ENCODE measurements at places on chromosomes 12 and 14.

DNA sequence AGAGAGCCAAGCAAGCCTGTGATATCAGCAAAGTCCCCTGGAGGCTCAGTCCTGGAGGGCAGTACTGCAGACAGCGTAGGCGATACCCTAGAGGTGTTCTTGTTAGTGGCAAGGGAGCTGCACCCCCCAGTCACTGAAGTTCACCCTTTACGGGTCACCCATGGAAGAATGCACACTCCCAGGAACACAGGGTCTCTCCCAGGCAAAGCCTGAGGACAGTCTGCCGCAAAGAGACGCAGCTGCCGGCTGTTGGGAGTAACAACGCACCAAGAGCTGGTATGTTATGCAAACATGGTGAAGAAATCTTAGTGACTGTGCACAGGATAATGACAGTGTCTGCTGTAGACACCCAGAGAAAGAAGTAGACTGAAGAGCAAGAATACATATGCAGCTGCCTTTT, 43.5 kb upstream of the NOS1 start:
- DNase-seq: no peak

DNA sequence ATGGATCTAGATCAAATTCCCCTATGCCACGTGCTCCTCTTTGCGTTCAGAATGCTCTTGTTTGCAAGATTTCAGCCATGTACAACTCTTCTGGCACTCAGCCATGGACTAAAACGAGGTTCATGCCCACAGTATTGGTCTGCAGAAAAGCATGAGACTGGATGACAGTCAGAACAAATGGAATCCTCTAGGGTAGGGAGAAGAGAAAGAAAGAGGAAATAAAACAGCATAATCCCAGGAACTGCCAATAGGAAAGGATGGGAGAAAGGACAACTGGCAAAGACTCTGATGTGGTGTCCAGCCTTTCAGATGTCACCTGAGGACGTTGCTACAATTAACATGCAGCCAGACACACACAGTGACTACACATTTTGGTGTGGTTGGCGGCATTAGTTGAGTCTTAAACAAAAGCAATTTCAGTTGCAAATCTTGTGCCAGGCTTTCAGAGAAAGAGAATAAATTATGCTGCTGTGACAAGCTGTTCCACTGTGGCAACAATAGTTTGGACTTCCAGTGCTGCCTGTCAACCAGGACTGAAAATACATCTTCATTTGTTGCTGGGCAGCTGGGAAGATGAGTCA, 338.0 kb downstream of the RGS6 start:
- no peak for DNase-seq

- DNase-seq: no peak
Observed at GRCh38 chr12:79056775-79057174, 192.2 kb downstream of the SYT1 start.

DNA sequence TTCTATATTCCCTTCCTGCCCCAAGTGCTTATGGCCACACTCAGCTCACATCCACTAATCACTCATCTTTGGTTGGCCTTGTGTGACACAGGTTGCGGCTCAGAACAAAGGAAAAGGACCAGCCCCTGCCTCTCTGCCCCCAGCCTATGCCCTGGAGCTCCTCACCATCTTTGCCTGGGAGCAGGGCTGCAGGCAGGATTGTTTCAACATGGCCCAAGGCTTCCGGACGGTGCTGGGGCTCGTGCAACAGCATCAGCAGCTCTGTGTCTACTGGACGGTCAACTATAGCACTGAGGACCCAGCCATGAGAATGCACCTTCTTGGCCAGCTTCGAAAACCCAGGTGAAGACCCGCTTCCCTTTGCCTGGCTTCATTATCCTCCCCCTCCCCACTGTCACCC, 15.8 kb upstream of the OAS2 start:
- DNase-seq: no peak

DNA sequence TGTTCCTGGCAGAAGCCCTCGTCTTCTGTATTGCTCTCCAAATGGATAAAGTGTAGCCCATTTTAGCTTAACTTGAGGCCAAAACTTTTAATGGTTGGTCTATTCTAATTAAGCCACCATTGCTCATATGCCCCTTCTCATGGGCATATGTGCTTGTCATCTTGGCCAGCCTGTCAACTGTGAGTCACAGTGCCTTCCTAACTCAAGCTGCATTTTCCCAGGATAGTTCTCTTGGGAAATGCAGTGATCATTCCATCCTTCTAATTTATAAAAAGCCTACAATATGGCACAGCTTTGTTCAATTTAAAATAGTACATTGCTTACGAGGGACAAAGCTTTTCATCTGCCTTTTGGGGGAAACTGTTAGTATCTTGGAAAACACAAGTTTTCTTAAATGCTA, 6.6 kb downstream of the PTHLH start:
- DNase-seq: no peak

DNA sequence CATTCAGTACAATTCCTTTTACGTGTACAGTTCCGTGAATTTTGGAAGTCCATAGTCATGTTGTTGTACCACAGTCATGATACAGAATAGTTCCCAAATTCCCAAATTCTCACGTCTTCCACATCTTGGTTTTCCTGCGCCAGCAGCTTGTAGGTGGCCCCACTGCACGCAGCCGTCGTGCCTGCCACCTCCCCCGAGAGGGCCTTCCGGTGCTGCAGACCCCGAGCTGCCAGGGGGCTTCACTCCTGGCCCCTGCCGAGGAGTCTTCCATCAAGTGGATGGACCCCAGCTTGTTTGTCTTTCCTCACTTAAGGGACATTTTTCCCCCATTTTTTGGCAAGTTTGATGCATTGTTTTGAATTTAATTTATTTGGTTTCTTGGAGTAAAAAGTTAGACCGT, 16.8 kb downstream of the MTA1 start:
- DNase-seq: no peak

GRCh38 chr12:7282844-7283243, 21.0 kb upstream of the ACSM4 start:
- DNase-seq: no peak

- no peak for DNase-seq
Observed at GRCh38 chr12:57779736-57780135, 2.9 kb upstream of the TSFM start.

DNA sequence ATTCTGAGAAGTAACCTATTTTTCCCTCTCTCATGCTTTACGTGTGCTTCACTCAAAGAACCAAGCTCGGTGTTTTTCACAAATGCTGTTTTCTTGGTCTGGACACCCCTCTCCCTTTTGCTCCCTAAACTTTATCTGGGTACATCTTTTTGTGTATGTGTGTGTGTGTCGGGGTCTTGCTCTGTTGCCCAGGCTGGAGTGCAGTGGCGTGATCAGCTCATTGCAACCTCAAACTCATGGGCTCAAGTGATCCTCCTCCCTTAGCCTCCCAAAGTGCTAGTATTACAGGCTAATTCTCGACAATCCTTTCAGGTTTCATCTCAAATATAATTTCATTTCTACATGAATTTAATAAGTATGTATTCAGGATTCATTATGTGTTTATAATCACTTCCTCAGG, 83.2 kb downstream of the PEBP1 start:
- no peak for DNase-seq

- DNase-seq: no peak
Observed at GRCh38 chr12:47577206-47577989, 128.4 kb downstream of the RPAP3 start.

GRCh38 chr14:72253503-72253902, 321.3 kb downstream of the RGS6 start:
- DNase-seq: no peak

DNA sequence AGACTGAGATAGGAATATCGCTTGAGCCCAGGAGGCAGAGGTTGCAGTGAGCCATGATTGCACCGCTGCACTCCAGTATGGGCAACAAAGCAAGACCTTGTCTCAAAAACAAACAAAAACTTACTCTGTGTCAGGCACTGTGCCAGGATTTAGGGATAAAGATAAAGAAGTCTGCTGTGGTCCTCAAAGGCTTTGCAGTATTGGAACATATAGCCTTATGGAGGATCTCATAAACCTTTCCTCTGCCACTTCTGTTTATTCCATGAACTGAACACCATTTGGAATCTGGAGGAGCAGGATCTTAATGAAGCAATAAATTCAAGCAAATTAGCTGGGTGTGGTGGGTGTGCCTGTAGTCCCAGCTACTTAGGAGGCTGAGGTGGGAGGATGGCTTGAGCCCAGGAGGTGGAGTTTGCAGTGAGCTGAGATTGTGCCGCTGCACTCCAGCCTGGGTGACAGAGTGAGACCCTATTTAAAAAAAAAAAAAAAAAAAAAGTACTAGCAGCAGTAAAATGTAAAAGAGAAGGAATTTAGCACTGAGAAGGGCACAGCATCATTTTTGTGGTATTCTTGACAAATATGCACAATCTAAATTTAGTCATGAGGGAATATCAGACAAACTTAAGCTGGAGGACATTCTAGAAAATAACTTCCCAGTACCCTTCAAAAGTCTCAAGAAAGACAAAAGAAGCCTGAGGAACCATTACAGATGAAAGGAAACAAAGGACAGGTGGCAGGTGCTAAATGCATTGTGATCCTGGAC, 27.1 kb downstream of the BMAL2 start:
- DNase-seq: no peak

DNA sequence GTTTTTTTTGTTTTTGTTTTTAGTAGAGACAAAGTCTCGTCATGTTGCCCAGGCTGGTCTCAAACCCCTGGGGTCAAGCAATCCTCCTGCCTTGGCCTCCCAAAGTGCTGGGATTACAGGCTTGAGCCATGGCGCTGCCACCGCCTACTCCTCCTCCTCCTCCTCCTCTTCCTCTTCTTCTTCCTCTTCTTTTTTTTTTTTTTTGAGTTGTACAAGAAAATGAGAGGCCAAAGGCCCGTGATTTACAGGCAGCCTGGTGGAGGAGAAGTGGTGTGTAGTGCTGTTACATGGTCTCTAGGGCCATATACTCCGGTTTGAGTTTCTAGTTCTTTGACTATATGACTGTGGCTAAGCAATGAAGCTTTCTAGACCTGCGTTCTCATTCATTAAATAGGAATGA, 29.6 kb upstream of the SPPL3 start:
- DNase-seq: no peak

- no peak for DNase-seq
Observed at GRCh38 chr14:96243785-96244184, 12.2 kb upstream of the BDKRB1 start.

DNA sequence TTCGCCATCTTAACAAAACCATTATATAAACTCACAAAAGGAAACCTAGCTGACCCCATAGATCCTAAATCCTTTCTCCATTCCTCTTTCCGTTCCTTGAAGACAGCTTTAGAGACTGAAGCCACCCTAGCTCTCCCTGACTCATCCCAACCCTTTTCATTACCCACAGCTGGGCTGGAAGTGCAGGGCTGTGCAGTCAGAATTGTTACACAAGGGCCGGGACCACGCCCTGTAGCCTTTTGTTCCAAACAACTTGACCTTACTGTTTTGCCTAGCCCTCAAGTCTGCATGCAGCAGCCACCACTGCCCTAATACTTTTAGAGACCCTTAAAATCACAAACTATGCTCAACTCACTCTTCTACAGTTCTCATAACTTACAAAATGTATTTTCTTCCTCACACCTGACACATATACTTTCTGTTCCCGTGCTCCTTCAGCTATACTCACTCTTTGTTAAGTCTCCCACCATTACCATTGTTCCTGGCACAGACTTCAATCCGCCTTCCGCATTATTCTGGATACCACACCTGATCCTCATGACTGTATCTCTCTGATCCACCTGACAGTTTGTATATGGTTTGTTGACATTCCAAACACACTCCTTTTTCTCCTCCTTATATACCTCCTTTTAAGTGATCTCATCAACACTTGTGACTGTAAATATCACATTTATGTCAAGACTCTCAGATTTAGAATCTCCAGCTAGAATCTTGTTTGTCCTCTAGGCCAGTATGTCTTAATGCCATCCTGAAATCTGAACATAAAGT, 208.7 kb downstream of the KITLG start:
- no peak for DNase-seq

GRCh38 chr14:68703093-68703492, 89.8 kb downstream of the ZFP36L1 start:
- DNase-seq: no peak

DNA sequence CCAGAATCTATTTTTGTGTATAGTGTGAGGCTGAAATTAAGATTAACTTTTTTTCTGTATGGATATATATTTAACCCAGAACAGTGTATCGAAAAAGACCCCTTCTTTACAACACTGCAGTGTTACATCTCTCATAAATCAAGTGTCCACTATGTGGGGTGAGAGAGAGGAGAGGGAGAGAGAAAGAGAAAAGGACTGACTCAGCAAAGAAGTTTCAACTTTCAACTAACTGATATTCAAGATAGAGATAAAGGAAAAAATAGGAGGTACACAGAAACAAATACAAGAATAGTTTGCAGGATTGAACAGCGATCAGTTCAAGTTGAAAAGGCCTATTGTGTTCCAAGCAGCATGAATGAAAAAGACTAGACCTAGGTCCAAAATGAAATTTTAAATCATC, 126.7 kb upstream of the NEDD1 start:
- no peak for DNase-seq

DNA sequence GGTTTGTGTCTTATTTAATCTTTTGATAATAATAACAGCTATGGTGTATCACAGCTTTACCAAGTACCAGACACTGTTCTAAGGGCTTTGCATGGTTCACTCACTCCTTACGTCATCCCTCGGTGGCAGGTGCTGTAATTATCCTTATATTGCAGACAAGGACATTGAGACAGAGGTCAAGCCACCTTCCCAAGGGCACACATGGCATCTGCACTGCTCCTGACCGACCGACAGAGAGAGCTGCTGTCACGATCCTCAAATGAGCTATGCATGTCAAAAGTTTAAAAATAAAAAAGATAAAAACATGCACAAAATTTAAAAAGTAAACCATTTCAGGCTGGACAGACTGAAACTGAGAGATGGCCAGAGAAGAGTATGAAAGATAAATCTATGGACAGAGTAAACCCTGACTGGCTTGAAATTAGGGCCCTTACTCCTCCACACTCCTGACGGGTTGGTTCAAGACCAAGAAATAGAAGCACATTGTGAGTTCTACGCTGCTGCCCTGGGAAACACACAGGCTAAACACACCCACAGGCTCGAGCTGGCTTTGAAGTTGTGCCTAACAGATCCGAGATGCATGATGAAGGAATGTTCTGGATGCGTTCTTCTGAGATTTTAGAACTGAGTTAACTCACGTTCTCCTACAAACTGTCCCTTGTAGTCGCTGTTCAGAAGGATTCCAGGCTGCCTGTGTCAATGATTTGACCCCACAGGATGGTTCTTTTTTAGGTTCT, 268.7 kb downstream of the ZFP36L1 start:
- no peak for DNase-seq

All from iPS-NIHi11 (cell line).